Activated T-helper 17 cell treated with anti-CD3 and anti-CD28 coated beads, Interleukin-2, amount 50 U/mL, for 72 hours (primary cell): ENCODE measurements at places on chromosomes 5 and 9. TPM values are rescaled to one million over a fixed set of nuclear protein-coding genes. Genes with fewer than 3 reads are reported as not detected.

DNA sequence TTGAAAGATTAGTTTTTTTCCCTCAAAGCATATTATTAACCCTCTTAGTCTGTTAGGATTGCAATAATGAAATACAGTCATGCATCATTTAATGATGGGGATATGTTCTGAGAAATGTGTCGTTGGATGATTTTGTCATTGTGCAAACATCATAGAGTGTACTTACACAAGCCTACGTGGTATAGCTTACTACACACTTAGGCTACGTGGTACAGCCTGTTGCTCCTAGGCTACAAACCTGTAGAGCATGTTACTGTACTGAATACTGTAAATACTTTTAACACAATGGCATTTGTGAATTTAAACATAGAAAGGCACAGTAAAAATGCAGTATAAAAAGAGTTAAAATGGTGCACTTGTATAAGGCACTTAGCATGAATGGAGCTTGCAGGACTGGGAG is 132.7 kb downstream of the PDE8B start:
- no peak for ATAC-seq

The SPINK1 gene
- not detected for total RNA-seq

DNA sequence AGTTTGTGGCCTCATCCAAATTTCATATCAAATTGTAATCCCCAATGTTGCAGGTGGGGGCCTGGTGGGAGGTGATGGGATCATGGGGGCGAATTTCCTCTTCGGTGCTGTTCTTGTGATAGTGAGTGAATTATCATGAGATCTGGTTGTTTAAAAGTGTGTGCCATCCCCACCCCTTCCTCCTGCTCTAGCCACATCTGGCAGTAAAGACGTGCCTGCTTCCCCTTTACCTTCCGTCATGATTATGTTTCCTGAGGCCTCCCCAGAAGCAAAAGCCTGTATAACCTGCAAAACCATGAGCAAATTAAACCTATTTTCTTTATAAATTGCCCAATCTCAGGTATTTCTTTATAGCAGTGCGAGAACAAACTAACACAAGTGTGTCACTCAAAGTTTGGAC is 71.0 kb upstream of the MOCS2 start:
- ATAC-seq, result no peak

The BTNL8 gene
- total RNA-seq, result not detected

- ATAC-seq, result peak; percentile 86
These were observed 77.9 kb downstream of the AK8 start for GRCh38 chr9:132800038-132800648.

DNA sequence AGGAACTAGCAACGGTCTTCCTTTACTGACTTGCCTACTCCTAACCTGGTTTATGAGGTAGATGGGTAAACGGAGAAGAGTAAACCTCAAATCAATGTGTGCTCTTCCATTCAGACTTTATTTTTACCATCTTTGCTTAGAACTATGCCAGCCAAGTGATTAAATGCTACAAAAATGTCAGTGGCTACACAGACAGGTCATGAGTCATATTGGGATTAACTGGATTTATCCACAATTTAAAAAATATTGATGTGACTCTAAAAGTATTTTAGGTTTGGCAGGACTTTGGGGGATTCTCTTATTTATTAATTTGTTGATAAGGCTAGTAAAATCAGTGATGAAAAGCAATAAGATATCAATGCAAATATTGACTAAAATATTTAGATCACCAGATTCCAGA is 275.0 kb downstream of the PLK2 start:
- ATAC-seq, result no peak

The LVRN gene
- total RNA-seq, result 0.45 TPM

The SPATA24 gene
- 9.2 TPM for total RNA-seq
